ENCODE measurements at places on chromosomes 7 and 10. TPM values are rescaled to one million over a fixed set of nuclear protein-coding genes. Genes with fewer than 3 reads are reported as not detected.

ASAH2 gene
- 5.4 TPM for total RNA-seq

GRCh38 chr10:32155075-32155516 is 98.9 kb upstream of the KIF5B start:
- DNase-seq = no peak

DNA sequence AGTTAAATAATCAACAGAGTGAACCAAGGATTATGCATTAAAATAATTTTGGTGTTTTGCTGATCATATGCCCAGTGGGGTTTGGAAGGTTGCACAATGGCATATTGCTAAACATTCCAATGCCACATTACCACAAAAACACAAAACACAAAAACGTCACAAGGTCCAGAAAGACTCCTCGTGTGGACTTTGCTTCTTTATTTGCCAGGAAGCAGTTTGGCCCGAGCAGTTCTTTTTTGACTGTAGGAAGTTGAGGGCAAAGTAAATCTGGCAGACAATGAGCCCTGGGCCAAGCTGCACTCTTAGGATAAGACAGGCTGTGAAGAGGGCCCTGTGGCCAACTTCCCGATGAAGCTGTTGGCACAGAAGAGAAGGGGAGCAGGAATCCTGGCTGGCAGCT is 39.2 kb upstream of the SLC35B4 start:
- DNase-seq = no peak

DNA sequence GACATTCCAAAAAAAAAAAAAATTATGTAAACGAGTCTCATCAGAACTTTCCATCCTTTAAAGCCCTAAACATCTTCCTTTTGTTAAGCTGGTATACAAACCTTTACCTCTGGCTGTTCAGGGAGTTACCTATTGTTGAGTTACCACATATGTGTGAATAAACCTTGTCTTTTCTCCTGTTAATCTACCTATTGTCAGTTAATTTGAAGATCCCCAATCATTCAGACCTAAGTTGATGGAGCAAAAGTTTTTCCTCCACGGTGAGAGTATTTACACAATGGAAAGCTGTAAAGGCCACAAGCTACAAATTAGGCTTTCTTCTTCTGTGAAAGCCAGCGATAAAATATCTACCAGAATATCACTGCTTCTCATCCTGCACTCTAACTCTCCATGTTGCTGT is 80.3 kb downstream of the SKAP2 start:
- DNase-seq = no peak

DNA sequence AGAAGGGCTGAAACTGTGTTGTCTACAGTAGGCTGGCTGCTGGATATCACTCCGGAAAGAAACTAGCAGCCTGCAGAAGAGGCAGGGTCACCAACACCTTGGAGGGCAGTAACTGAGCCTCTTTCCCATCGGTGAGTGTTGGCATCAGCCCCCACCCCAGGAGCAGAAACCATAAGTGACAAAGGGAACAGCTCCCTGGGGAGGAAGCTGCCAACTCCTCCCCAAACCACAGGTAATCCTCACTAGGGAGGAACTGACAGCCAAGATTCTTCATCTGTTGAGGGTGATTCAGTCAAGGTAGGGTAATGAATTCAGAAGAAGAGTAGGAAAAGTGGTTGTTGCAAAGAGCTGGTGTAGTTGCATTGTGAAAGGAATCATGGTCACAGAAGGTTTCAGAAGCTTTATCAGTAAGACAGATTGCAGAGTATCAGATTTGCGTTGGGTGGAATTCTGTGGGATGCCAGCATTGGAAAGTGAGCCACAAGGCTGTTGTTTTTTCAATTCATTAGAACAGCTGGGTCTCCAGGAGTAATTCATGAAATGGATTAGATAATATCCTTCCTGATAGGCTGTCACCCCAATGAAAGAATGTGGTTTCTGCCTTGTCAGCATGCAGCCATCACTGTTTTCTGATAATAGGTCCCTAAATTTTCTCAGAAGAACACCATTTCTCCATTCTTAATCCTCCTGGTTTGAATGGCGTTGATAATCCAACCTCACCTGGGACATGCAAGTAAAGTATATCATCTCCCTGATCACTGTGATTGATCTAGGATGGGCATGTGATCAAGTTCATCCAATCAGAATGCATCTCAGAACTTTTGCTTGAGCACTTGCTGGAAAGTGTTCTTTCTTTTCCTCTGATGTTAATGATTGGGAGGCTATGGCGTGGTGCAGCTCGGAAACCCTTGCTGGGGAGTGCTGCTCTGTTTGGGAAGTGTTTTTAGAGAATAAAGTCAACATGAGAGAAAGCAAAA is 75.0 kb upstream of the CTBP2 start:
- no peak for DNase-seq

DNA sequence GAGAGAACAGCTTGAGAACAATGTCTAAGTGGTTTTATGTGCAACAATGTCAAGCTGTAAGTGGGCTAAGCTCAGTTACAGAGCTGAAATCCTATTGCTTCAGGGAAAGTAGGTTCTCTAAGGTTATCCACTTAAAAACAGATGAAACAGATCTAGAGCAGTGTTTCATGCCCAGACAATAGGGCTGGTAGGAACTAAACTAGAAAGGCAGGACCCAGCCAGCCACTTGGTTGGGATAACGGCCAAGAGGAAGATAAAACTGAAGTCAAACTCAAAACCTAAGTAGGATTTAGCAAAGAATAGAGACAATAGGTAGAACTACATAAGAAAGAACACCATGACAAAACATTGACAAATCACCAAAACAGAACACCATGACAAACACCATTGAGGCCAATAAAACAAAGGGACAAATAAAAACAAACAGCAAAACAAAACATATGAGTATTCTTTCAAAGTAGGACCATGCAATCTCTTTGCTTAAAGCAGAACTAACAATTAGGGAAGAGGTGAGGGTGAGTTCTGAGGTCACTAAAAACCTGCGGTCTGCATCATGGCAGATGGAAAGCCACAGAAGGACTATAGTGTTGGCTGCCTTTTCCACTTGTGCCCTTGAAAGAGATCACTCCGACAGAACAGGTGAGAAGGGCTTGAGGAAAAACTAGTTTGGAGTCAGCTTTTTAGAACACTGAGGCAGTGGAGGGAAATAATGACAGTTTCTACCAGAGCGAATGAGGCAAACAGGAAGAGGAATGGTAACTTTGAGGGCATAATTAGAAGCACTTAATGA is 81.0 kb downstream of the HGF start:
- no peak for DNase-seq

Data from activated T-helper 1 cell treated with anti-CD3 and anti-CD28 coated beads, Interleukin-12 subunit alpha, Interleukin-12 subunit beta, Interleukin-2, Interleukin-4 antibody, amounts not matched to agents 30 ng/mL and 10 ng/mL and 1 ng/mL, durations not matched to agents 14 hours and 24 hours and 36 hours (primary cell).